Fibroblast of skin of abdomen (primary cell): ENCODE measurements at places on chromosomes 16 and 17.
A peak's percentile ranks its signal among the peaks of the same experiment; 100 is the strongest.

DNA sequence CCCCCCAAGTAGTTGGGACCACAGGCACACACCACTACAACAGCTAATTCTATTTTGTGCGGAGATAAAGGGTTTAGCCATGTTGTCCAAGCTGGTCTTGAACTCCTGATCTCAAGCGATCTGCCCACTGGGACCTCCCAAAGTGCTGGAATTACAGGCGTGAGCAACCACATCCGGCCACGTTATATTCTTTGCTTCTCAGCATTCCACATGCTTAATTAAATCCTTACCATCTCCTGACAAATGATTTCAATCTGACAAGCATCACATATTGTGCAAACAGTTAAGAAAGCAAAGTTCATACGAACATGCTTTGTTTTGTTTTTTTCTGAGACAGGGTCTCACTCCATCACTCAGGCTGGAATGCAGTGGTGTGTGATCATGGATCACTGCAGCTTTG, 18.2 kb downstream of the HIGD1B start:
- DNase-seq: peak; percentile 90

GRCh38 chr17:41153856-41154255, 4.2 kb upstream of the KRTAP4-5 start:
- DNase-seq: no peak

GRCh38 chr17:38431346-38432145, 3.3 kb downstream of the ARHGAP23 start:
- no peak for DNase-seq

DNA sequence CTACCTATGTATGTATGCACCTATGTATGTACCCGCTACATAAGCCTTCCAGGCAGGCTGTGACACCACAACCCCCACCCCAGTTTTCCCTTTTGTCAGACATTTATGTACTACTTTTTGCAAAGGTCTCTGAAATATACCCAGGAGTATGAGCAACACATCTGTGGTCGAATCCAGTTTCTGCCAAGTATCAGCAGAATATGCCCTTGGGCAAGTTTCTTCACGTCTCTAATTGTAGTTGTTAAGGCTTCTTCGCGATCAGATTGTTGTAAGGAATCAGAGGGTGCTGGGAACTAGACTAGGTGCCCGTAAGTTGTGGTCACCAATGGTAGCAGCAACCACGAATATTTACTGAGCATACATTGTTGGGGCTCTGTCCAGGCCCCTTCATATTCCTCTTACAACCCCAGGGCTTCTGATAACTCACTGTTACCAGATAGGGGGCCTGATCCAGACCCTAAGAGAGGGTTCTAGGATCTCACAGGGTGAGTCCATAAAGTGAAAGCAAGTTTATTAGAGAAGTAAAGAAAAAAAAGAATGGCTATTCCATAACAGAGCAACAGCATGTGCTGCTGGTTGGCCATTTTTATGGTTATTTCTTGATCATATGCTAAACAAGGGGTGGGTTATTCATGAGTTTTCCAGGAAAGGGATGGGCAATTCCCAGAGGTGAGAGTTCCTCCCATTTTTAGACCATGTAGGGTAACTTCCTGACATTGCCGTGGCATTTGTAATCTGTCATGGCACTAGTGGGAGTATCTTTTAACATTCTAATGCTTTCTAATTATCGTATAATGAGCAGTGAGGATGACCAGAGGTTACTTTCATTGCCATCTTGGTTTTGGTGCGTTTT, 16.6 kb downstream of the NUDT7 start:
- DNase-seq: no peak

- DNase-seq: no peak
Measured at GRCh38 chr17:38897671-38898290, 27.6 kb upstream of the LASP1NB start.
